ENCODE measurements at places on chromosomes 6 and 20. TPM values are rescaled to one million over a fixed set of nuclear protein-coding genes. Genes with fewer than 3 reads are reported as not detected.
A peak's percentile ranks its signal among the peaks of the same experiment; 100 is the strongest.

DNA sequence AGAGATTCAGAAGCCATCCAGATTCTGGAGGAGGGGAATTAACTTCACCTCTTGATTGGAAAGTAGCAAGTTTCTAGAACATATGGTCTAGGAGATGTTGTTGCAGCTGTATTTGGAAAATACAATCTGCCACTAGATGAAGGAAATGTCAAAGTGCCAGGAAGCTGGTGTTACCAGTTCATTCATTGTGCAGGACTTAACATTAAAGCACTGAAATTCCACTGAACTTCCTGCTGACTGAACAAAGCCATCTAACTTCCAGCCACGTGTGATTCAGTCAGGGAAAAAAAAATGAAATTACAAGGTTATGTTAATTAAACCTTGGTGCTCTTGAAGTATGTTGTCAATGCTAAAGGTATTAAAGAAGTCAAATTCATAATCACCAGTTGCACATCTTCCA, 321.5 kb upstream of the SASH1 start:
- no peak overlapping the region for H3K27ac ChIP-seq
- DNase-seq = no peak
- H3K4me3 ChIP-seq = no peak overlapping the region
- no peaks in the 10 kb centered on the region for H3K4me1 ChIP-seq
- no peaks in the 10 kb centered on the region for H3K36me3 ChIP-seq

- H3K4me1 ChIP-seq = no peaks in the 10 kb centered on the region
- no peak overlapping the region for H3K27ac ChIP-seq
- no peak for DNase-seq
- no peaks in the 10 kb centered on the region for H3K36me3 ChIP-seq
These were observed 611.3 kb downstream of the HDGFL1 start for GRCh38 chr6:23180504-23181293.

DNA sequence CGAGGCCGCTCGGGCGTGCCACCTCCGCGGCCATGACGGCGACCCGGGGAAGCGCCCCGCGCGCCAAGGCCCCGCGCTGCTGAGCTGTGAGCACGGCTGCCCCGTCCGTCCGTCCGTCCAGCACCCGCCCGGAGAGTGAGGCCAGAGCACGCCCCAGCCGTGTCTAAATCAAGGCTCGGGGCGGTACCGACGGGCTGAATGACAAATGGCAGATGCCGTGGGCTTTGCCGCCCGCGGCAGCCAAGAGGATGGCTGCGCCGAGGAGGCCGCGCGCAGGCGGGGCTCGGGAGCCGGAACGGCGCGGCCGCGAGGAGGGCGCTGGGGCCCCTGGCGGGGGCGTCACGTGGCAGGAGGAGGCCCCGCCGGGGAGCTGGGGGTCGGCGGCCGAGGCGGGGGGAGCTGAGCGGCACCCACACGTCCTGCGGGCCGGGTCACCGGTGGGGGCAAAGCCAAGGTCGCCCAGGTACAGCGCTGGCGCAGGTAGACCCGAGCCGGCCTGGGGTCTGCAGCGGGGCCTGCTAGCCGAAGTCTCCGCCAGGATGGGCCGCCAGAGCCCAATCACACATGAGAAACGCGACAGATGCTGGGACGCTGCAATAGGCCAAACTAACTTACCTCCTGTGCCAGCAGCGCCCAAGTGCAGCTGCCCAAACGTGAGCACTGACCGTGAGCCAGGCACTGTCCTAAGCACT, at the start of gene PLAGL1:
Gene PLAGL1 (minus strand): TSS at position 140 of the 692 bp plus-strand sequence. CDS start 60,123 bp downstream, outside the sequence.
- no peak within 1 kb of the TSS for H3K4me3 ChIP-seq
- H3K27ac ChIP-seq = no peak within 1 kb of the TSS
- no peaks in the 10 kb centered on the region for H3K36me3 ChIP-seq
- no peak for DNase-seq
- no peaks in the 10 kb centered on the region for H3K27me3 ChIP-seq

GRCh38 chr6:165266191-165266590, 43.2 kb downstream of the C6orf118 start:
- no peaks in the 10 kb centered on the region for H3K36me3 ChIP-seq
- no peaks in the 10 kb centered on the region for H3K27me3 ChIP-seq
- H3K27ac ChIP-seq = no peak overlapping the region
- no peak overlapping the region for H3K4me3 ChIP-seq
- DNase-seq = no peak
- H3K4me1 ChIP-seq = no peaks in the 10 kb centered on the region

- no peaks in the 10 kb centered on the region for H3K36me3 ChIP-seq
- no peaks in the 10 kb centered on the region for H3K27me3 ChIP-seq
- no peak for DNase-seq
- no peak overlapping the region for H3K4me3 ChIP-seq
These were observed 10.1 kb downstream of the CRISP1 start for GRCh38 chr6:49856282-49856681.

DNA sequence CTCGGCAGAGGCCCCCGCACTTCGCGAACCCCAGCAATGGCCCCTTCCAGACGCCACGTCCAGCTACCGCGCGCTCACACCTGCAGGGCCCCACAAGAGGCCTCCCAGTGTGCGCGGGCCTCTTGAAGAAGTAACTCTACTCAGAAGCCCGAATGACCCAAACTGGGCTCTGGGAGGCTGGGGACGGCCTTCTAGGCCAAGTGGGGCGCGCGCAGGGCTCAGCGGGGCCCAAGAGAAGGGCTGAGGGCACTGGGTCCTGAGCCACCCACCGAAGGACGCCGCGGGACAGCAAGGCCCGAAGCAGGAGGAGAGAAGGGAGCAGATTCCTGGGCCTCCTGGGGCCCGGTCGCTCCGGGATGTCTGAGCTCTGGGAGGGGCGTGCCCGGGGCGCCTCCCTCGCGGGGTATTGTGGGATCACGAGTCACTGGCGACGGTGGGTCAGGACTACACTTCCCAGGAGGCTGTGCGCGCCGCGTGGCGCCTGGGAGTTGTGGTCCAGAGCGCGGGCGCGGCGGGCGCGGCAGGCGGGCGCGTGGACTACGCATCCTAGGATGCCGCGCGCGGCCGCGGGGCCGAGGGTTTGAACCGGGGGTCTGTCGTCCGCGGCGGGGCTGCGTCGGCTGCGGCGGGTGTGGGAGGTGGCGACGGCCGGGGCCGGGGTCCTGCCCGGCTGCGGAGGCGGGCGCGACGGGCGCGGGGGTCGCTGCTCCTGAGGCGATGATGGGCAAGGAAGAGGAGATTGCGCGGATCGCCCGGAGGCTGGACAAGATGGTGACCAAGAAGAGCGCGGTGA, at the start of gene TCEA2:
Gene TCEA2 (plus strand): TSS at position 603 of the 793 bp plus-strand sequence. CDS start 115 bp downstream, at position 718.
- H3K27ac ChIP-seq = peak within 1 kb of the TSS; percentile 6
- H3K4me1 ChIP-seq = peaks cover 60% of the 10 kb centered on the region
- H3K4me3 ChIP-seq = peak within 1 kb of the TSS; percentile 47
- no peaks in the 10 kb centered on the region for H3K36me3 ChIP-seq
- H3K27me3 ChIP-seq = no peaks in the 10 kb centered on the region
- peak; percentile 87 for DNase-seq

SIRPA gene
- total RNA-seq = 7.5 TPM

RSPO4 gene
- total RNA-seq = 0.09 TPM

FAM217A gene
- total RNA-seq = not detected

FAM83B gene
- not detected for total RNA-seq

MCM9 gene
- total RNA-seq = 45.2 TPM
